ENCODE measurements at places on chromosomes 1 and 21. TPM values are rescaled to one million over a fixed set of nuclear protein-coding genes. Genes with fewer than 3 reads are reported as not detected.

Gene LENEP
- not detected for total RNA-seq

Gene CD247
- 0.52 TPM for total RNA-seq

Gene CD5L
- total RNA-seq: not detected

Gene OR13G1
- total RNA-seq: not detected

Gene RCSD1
- 45.9 TPM for total RNA-seq

Gene ASB17
- total RNA-seq: not detected

Measured in skeletal muscle tissue (tissue), 5 donors.